ENCODE measurements at places on chromosomes 4 and X.

DNA sequence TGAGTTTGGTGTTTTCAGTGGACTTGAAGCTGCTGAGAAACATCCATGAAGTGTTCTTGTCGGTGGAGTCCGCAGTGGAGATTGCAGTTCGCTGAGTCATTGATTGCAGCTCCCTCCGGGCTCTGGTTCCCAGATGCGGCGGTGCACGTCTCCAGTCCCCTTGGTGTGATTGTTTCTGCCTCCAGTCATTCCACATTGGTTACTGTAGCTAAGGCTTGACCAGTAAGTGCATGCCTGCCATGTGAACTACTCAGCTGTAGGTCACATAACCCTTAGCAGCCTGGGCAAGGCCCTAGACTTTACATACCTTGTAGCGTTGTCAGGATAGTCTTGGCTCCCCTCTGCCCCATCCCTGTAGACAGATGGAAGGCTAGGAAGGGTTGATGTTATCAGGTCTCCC lies 53.8 kb upstream of the CLCN4 start:
- DNase-seq, result no peak

GRCh38 chr4:77183777-77184420 lies 26.9 kb downstream of the CCNG2 start:
- no peak for DNase-seq

DNA sequence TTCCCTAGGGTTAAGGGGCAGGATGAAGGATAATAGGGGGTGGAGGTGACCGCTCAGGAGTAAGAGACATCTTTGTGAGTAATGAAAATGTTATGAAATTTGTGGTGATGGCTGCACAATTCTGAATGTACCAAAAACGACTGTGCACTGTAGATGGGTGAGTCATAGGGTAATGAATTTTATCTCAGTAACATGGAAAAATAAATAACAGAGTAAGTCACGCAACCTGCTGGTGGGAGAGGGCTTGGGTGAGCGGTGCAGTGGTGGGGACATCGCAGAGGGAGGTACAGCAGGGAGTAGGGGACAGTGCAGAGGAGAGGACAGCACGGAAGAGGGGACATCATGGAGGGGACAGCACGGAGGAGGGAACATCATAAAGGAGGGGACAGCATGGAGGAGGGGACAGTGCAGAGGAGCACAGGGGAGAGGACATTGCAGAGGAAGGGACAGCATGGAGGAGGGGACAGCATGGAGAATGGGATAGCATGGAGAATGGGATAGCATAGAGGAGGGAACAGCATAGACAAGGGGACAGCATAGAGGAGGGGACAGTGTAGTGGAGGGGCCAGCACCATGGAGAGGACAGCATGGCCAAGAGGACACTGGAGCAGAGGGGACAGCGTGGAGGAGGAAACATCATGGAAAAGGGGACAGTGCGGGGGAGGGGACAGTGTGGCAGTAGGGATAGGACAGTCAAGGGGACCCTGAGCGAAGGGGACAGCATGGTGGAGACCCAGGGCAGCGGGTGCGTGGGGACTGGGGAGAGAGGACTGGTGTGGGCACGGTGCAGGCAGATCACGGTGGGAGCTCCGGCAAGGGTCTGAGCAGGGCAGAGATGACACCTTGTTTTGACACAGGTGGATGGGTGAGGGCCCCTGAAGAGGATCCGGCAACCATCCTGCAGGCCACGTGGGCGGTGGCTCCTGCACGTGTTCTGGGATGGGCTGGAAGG lies 68.5 kb upstream of the MXD4 start:
- no peak for DNase-seq

DNA sequence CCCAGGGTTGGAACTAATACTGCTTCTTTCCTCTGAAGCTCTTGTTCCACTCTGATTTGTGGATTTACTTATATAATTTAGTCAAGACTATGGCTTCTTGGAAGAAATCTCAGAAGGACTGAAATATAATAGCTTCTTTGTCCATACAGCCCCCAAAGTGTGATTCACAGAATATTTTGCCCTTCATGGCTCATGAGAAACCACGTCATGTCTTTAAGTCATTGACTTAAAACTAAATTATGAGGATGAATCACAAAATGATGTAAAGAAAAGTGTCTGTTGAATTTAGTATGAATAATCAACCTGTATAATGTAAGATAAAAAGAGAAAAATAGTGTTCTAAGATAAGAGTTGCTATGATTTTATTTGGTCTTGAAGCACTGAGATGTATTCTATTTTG lies 43.3 kb upstream of the AGA start:
- DNase-seq, result no peak

DNA sequence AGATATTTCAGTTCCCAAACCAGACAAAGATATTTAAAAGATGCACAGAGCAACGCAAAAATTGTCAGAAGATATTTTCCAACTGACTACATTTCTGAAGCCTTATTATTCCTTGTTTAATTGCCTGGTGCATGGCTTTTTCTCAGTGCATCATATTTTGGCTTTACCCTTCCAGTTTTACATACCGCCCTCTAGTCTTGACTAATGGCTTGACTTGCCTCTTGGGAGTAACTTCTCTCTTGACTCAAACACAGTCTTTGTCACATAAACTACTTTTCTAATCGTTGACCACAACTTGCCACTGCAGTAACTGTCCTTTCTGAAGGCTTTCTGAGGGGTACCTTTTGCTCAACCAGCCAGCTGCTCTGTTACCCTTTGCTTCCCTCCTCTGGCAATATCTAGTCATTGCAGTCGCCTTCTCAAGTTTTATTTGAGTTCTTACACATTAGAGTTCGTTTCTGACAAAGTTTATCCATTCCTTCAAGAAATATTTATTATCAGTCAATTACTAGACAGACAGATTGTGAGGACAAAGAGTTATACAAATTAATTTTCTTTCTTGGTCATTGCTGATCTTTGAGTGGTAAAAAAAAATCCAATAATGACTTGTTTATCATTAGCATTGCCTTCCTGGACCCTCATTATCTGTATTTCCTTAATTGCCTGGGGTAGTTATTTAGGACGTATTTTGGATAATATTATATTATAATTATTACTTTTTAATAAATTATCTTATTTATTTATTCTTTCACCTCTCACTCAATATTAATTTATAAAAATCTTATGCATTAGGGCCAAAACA lies 506.9 kb upstream of the PCDH10 start:
- DNase-seq, result no peak

Data from stimulated activated CD4-positive, alpha-beta T cell treated with anti-CD3 and anti-CD28 coated beads, Interleukin-1b, Interleukin-23, amount 100 ng/mL, for 1 hour (primary cell).